CD4-positive, alpha-beta T cell treated with Interleukin-17A for 4 hours (primary cell): ENCODE measurements at places on chromosomes 6 and 20.

DNA sequence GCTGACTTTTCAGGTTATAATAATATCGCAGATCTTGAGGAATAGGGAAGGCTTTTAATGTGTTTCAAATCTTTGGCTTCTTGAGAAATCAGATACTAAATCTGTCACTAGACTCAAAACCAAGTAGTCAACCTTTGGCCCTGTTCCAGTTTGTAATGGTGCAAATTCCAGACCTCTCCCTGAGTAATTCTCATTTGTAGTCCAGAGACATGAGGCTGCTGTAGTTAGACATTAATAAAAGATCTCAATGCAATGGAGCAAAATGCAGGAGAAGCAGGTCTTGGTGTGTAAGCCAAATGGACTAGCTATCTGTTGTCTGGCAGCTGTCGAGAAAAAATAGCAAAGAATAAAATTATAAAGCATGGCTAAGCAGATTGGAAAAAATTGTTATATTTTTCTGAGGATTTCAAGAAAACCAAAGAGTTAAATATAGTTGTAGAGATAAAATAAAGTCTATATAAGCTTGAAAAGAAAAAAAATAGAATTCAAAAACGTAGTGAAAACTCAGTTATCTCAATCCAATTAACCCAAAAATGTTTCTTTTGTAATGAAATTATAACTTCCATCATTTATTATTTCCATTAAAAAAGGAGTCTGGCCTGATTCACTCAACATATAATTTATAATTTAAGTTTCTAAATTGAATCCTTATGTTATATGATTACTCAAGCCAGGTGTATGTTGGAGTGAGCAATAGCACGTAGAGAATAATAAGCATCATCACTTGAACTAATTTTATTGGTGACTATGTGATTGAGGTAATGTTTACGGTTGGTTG lies 161.5 kb upstream of the ADGRB3 start:
- DNase-seq = no peak

DNA sequence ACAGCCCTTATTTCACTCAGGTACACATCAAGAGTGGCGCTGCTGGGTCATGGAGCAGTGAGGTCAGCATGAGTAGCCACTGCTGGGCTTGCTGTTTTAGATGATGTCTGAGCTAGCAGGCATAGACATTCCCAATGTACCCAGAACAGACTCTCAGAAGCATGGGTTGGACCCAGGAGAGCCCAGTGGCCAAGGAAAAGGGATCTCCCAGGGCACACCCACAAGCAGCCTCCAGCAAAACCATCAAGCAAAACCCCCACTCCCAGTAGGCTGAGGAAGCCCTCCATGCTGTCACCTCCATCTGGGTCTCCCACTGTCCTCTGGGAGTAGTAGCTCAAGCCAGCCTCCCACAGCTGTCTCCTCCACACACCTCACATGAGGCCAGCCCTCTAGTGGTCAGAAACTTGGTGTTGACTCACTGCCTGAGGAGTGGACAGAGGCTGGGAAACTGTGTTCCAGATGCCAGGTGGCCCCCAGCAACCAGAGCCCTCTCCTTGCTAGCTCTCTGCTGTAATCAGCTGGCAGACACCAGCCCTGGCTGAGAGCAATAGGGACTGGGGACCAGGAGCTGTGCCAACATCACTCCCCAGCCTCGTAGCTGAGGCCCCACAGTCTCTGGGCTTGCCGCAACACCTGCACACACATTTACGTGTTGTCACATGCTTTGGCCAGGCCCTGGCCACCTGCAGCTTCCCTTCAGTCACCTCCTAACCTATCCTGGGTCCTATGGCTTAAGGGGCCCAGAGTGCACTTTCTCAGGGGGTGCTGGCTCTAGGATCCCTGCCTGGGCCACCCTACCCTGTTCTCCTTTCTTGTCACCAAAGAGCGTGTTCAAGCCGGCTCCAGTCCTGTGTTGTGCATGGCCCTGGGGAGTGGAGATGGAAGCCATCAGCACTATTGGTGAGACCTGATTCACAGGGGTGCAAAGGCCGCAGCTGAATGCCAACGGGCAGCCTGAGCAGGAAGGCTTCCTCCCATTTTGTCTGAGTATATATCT lies 1.9 kb upstream of the AP5S1 start:
- peak; percentile 26 for DNase-seq

- no peak for DNase-seq
Observed at GRCh38 chr20:59412875-59413284, 112.5 kb downstream of the EDN3 start.

- no peak for DNase-seq
Observed at GRCh38 chr20:50215101-50215690, 24.6 kb downstream of the CEBPB start.

DNA sequence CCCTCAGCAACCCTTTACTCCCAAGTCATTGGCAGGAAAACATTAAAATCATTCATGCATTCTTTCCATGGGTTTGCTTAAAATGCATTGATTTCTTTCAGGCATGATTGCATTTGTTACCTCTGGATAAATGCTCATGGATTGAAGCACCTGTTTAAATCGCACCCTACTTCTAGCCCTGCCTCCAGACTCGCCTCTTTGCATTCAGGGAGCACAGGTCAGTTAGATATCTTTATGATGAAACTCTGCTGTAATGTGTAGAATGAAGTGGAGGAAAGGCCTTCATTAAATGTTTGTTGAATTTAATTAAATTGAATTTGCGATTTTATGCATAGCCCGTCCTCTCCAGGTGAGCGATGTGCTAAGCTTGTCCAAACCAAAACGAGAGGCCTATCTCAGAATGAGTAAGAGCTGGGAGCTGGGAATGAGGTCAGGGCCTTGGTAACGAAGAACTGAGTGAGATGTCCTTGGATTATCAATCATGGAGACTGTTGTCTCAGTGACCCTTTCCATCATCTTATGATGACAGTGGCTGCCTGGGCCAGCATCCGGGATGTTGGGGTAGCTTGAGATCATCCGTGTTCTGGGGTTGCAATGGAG lies 210.1 kb downstream of the SYNDIG1 start:
- DNase-seq = no peak

DNA sequence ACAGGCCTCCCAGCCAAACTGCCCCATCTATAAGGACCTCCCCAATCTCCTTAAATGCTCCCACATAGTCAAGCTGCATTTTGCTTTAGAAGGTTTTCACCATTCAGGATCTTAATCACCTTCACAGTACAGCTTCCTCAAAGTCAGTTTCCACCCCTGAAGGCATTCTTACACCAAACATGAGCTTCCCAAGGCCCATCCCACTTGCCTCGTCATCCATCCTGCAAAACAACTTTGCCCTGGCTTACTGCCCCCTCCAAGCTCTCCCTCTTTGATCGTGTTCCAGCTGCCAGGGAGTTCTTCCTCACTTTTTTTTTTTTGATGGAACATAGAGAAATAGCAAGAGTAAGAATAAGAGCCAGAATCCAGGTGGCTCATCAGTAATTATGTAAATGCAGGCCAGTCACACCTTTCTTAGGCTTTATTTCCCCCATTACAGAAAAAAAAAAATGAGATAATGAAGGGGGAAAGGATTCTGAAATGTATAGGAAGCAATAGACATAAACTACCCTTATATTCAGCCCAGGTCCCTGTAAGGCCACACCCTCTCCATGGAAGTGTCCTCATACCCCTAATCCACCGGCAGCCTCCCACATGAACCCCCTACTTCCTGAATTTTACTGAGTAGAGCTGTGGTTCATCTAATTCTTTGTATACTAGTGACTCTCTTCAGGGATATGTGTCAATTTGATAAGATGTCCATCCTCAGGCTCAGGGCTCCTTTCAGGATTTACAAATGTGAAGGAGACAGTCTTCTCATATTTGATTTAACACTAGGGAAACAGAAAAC lies 12.7 kb downstream of the TRIM27 start:
- DNase-seq = no peak

DNA sequence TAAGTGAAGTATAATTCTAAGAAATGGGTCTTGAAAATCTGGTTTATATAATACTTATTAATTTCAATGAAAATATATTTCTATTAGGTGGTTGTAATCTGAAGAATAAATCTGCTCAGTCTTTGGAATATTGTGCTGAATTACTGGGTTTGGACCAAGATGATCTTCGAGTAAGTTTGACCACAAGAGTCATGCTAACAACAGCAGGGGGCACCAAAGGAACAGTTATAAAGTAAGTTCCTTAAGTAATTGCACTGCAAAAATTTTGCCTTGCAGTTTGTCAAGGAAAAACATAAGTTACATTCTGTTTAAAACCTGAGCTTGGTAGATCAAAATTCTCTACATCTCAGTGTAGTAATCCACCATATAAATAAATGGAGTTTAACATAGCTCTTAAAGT lies 106.0 kb downstream of the MYO6 start:
- peak; percentile 18 for DNase-seq

- no peak for DNase-seq
Observed at GRCh38 chr20:14203657-14204056, 133.8 kb downstream of the FLRT3 start.

DNA sequence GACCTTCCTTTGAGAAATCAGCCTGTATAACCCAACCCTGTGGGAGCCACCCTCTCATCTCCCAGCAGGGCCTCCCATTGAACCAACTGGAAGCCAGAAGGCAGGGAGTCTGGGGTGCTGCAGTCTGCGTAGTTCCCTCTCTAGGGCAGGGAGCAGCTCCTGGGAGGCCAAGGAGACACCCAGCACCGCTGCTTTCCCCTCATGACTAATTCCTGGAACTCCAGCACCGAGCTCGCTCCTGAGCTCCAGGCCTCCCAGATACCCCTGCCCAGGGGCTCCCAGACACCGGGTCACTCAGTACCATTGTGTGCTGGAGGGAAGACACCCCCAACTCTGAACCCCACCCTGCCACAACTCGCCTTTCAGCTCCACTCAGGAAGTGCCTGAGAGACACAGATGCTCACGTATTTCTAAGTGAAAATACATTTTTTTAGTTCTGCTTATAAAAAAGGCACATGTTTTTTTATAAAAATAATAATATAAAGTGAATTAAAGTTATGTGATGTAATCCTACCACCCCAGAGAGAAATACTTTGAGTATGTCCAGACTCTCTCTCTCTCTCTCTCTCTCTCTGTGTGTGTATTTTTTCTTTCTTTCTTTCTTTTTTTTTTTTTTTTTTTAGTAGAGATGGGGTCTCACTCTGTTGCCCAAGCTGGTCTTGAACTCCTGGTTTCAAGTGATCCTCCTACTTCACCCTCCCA lies 17.5 kb downstream of the PIM1 start:
- DNase-seq = peak; percentile 27

GRCh38 chr20:46946796-46947195 lies 52.2 kb downstream of the EYA2 start:
- DNase-seq = no peak

- DNase-seq = no peak
Observed at GRCh38 chr6:105873799-105874198, 212.3 kb upstream of the PRDM1 start.

GRCh38 chr6:156552849-156553248 lies 224.3 kb upstream of the ARID1B start:
- DNase-seq = no peak

DNA sequence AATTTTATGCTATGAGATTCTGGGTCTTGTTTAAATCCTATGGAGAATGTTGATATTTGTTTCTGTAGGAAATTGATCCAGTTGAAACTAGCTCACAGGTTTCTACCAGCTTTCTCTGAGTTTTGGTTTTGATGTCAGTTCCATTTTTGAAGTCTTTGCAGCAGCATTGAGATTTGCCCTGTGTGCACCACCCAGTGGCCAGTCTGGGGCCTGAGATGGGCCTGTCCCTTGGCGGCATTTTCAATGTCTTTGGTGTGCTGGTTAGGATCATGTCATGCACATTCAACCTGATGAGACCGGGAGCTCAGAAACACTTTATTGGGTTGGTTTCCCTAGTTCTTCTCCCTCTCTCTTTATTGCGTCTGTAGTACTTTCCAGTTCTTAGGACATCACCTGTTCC lies 395.2 kb upstream of the MAP3K7 start:
- DNase-seq = no peak

GRCh38 chr6:5172041-5172653 lies 87.0 kb downstream of the PPP1R3G start:
- DNase-seq = no peak

DNA sequence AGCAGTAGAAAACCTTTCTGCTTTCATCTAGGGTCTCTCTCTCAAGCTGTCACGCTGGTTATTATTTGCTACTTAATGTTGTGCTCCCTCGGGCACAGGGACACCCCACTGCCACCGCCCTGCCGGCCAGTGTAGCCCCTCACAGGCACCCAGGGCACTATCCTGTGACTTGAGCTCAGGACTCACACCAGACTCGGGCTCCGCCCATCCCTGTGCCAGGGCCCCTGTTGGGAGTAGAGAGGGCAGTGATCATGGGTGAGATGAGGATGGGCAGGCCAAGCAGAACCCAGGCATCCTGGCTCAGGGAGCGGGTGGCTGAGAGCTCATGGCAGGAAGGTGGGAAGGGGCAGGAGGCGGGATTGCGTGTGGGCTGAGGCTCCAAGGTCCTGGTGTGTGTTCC lies 371.9 kb downstream of the ZFAND3 start:
- DNase-seq = no peak

- DNase-seq = no peak
Observed at GRCh38 chr6:43974643-43975230, 152.5 kb downstream of the MRPL14 start.

DNA sequence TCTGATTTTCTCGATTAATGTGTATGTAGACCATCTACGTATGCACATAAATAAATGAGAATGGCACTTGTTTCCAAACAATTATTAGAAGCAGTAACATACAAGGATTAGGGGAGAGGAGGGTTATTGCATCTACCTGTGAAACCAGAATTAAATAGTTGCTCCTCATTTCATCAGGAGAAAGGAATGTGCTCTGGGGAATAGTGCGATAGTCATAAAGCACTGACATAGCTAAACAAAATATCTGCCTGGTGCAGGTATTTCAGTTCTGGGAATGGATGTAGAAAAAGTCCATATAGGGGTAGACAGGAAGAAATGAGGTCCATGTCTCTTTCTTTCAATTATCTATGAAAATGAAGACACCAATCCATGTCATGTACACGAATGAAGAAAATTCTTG lies 1.6 kb upstream of the ID4 start:
- no peak for DNase-seq

DNA sequence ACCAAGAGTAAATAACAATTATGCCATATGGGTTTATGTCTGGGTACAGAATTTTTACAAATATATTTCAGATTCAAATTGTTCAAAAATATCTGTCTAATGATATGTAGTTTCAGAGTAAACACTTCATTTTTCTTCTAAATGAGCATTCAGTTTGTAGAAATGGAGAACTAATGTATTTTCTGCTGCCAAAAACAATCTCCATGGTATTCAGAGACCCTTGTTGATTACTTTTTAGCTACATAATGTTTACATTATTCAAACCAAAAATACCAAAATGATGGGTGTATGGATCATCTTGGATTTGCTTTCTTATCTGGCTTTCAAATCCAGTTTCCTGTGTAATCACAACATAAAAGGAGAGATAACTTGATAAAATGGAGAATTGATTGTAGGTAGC lies 576.0 kb upstream of the CDH4 start:
- DNase-seq = no peak
